ENCODE measurements at places on chromosomes 3 and 15. TPM values are rescaled to one million over a fixed set of nuclear protein-coding genes. Genes with fewer than 3 reads are reported as not detected.

Gene GOLGA8S
- total RNA-seq, result not detected

DNA sequence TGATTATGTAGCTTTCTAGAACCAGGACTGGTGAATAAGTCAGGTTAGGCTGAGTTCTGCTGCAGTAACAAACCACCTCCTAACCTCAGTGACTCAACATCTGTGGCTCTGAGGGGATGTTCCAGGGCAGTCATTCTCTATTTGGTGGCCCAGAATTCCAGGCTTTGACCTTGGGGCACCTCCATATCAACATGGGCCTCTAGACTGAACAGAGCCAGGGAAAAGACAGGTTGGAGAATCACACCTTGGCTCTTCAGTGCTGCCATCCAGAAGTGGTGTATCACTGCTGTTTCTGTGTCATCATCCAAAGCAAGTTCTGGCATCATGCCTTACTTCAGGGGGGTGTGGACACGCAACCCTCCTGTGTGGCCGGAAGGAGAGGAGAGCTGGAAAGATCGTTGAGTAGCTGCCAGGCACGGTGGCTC lies 15.3 kb downstream of the ZBTB47 start:
- peak; percentile 72 for DNase-seq

DNA sequence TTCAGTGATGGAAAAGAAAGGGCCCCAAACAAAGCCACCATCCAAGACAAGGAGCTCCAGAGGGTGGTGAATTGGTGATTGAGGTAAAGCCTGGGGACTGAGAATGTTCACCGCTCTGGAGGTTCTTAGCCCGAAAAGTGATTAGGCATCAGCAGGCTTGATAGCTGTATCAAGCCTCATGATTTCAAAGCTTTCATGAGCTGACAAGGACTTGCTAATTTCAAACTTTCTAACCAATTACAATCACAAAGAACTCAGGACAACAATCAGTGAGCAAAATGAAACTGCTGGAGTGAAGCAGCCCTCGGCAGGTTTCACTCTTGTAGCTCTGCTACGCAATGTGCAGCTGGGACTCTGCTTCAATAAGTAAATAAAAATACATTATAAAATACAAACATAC lies 391.3 kb downstream of the TIGIT start:
- no peak for DNase-seq

- no peak for DNase-seq
These were observed 1311.9 kb downstream of the ROBO1 start for GRCh38 chr3:78455712-78456433.

DNA sequence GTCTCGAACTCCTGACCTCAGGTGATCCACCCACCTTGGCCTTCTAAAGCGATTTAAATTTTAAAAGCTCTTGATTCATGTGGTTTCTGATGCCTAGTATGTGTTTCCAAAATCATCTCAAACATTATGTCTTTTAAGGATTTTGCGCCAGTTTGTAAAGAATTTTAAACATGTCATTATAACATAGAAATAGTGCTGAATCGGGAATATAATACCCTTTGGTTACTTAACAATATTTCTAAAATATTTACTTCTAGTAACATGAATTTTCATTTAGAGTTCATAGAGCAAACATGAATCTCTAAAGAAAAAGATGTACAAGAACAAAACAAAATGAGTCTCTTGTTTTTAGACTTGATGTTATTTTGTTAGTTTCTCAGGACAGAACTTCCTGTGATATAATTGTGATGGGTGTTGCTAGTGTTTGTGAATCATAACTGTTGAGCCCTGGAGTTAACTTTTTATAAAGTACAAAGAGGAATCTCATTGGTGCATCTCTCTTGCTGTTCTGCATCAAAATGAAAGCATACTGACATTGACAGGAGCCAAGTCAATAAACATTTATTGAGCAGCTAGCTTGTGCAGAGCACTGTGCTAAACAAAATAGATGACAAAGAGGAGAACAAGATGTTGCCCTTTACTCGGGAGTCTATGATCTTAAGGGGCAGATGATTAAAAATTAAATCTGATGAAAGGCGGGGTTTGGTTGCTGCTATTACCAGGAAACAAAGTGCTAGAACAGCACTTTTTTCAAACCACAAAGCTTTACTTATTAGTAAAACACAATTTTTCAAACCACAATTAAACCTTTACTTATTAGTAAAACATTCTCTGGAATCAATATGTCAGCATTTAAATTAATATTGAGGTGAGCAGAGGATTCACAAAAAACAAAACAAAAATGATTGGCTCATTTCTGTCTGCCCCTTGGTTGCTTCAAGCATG lies 73.4 kb downstream of the MME start:
- DNase-seq, result no peak
